ENCODE measurements at places on chromosomes 16 and 17. TPM values are rescaled to one million over a fixed set of nuclear protein-coding genes. Genes with fewer than 3 reads are reported as not detected.

DNA sequence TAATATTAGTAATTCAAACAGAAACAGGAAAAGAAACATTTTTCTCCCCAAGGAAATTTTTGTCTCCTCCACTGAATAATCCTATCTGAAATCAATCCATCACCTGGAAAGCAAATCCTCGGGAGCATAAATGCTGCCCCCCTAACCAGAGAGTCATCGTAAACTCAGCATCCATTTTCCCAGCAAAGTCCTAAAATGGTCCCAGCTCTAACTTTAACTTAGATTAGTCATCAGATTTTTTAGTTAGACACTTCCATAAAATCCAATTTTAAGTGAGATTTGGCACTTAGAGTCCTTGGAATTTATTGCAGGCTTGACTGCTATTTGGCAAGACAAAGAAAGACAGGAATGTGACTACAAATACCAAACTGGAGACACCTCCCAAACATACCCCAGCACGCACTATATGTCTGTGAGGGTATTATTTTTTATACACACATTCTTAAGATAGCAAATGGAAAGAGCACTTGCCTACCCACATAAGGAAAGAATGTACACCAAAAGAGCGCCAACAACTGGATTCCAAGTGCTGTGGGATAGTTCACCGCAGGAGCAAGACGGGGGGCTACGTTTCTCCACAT is 15.4 kb downstream of the SCO1 start:
- no peak for DNase-seq

The OR1F1 gene
- total RNA-seq, result 0.78 TPM

- DNase-seq, result no peak
Observed at GRCh38 chr16:11576427-11577289, 10.1 kb downstream of the LITAF start.

DNA sequence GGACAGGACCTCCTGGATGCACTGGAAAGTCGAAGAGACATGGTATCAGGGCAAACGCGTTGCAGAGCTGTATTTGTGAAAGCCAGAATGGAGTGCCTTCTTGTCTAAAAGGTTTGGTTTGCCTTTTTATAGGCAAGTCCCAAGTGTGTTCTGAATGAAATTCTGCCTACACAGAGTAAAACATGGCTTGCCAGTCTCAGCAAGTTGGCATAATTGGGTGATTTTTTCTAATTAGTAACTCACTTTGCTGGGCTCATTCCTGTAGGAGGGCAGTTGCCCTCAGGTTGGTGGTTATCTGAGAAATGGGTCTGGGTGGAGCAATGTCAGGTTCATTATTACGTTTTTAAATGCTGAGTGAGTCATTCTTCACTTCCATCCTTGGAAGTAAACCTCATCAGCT is at the start of gene KRT25:
TSS of gene KRT25 (minus strand) at position 101 of the 400 bp plus-strand sequence. CDS start at position 41, 60 bp downstream.
- DNase-seq, result no peak

DNA sequence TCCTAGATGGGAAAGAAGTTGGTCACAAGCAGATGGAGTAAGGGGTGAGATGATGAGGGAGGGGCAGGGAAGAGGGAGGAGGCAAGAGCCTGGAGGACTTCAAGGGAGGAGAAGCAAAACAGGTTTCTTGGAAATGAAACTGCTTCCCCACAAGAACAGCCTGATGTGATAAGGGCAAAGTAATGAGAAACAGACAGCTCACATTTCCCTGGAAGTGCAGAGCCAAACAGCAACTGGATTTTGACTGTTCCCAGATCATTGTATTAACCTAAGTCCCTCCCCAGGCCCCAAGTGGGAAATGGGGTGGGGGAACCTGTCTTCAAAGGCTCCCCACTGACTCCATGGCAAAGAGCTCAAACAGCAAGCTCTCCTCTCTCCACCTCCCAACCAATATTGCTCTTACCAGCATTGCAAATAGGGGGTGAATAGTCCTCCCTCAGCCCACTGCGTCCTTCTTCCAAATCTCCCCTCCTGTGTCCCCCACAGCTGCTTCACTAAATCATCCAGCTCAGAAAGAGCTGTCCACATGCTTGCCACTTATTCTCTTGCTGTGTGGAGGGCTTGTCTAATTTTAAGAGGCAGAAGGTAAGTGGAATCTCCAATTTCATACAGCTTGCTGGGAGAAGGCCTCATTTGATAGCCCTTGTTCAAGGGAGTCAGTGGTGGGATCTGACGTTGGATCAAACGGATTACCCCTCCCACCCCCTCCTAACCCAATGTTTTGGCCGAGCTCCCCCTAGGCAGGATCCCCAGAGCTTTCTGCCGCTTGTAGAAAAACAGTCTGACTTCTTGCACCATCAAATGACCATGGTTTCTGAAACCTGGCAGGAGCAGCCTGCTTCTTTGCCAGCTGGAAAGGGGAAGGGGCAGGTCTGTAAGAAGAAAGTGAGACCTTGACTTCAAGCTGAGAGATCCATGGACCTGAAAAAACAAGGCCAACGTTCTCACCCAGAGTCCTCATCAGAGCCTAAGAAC is 56.3 kb upstream of the SMIM36 start:
- DNase-seq, result no peak

The PYDC1 gene
- 0.78 TPM for total RNA-seq

GRCh38 chr16:4362476-4363135 is 9.0 kb upstream of the VASN start:
- no peak for DNase-seq

The PSMC5 gene
- 38.8 TPM for total RNA-seq
